ENCODE measurements at places on chromosomes 1 and 21. TPM values are rescaled to one million over a fixed set of nuclear protein-coding genes. Genes with fewer than 3 reads are reported as not detected.

DNA sequence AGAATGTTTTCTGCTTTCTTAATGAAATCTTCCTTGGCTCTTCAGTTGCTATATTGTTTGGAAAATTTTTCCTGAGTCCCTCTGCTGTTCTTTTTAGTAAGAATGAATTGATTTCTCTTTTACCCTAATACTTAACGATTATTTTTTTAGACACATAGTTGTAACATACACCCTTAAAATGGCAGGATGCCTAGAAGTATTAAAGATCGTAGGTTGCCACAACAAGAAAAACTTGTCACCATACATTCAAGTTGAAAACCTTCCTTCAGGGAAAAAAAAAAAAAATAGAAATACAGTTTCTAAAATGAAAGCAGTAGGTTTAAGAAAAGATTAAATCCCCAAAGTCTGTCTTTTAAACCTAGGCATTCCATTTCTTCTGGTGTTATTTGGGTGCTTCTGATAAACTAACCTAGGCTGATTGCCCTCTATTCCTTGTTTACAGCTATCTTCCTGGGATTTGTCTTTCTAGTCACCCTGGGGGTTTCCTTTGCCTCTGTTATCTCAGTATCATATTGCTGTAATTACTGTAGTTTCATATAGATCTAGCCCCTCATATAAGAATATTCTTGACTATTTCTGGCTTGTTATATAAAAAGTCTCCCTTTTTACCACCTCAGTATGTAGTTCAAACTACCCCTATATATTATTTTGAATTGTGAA is 16.8 kb downstream of the SUCO start:
- no peak for DNase-seq

DNA sequence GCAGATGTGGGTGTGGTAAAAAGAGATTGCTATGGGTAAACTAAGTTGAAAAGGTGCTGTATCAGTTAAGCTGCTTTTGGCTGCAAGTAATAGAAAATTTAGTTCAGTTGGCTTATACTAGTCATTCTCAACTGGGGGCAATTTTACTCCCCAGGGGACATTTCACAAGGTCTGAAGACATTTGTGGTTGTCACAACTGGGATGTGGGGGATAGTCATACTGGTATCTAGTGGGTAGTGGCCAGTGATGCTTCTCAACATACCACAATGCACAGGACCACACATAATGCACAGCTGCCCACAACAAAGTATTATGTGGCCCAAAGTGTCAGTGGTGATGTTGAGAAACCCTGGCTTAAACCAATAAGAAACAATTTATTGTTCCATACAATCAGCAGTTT is 31.4 kb downstream of the SERTAD4 start:
- DNase-seq, result no peak

- no peak for DNase-seq
These were observed 149.6 kb upstream of the PLXNA2 start for GRCh38 chr1:208393826-208394225.

DNA sequence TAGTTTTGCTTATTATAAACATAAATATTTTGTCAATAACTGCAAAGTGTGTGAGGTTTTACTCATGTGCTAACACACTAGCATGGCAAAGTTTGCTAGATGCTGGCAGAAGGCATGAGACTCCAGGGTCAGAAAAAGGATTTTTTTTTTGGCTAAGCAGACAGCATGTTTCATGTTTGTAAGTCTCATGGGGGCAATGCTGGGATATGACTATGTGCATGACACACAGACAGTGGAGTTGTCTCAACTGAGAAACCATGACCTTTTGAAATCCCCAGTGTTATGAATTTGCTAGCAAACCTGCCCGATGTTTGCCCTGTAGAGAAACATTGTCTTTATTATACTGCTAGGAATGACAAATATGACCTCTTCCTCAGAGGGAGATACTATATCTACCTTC is 448.2 kb downstream of the BRINP3 start:
- DNase-seq, result no peak

- no peak for DNase-seq
These were observed 3.2 kb upstream of the CRYBG2 start for GRCh38 chr1:26357121-26357602.

CFAP57 gene
- total RNA-seq, result 0.11 TPM

All from urinary bladder (tissue), 4 donors.